Neural crest cell (in vitro differentiated cells): ENCODE measurements at places on chromosomes 13 and 19. TPM values are rescaled to one million over a fixed set of nuclear protein-coding genes. Genes with fewer than 3 reads are reported as not detected.

GRCh38 chr19:36436531-36436930, 18.1 kb upstream of the ZFP82 start:
- peaks cover 8% of the 10 kb centered on the region for H3K36me3 ChIP-seq
- H3K27me3 ChIP-seq: peaks cover 5% of the 10 kb centered on the region
- H3K4me1 ChIP-seq: no peaks in the 10 kb centered on the region
- H3K4me3 ChIP-seq: no peak overlapping the region
- H3K27ac ChIP-seq: no peak overlapping the region
- DNase-seq: no peak

DNA sequence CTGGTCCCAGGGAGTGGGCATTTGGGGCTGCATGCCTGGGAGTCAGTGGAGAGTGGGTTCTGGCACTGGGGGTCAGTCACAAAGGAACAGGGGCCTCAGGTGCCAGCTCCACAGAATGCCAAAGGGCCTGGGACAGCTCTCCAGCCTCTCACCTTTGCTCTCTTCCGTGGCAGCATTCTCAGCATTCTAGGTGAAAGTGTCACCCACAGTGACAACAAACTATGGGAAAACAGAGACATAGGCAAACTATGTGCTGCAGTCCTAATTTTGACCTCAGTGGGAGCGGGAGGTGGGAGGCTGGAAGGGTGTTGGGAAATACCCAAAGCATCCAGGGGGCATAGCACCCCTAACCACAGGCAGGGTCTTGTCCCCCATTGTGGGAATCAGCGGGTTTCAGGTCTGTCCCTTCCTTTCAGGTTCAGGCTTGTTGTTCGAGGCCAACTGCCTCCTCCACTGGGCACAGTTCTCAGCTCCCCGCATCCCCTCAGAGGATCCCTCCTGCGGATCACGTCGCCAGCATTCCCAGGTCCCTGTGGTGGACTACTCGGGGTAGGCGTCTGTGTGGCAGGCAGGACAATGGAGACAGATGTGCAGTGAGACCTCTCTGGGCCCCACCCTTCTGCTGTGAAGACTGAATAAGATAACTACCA, 52.4 kb downstream of the TSHZ3 start:
- DNase-seq: no peak
- H3K27ac ChIP-seq: no peak overlapping the region
- no peaks in the 10 kb centered on the region for H3K4me1 ChIP-seq
- H3K4me3 ChIP-seq: no peak overlapping the region
- H3K36me3 ChIP-seq: no peaks in the 10 kb centered on the region

DNA sequence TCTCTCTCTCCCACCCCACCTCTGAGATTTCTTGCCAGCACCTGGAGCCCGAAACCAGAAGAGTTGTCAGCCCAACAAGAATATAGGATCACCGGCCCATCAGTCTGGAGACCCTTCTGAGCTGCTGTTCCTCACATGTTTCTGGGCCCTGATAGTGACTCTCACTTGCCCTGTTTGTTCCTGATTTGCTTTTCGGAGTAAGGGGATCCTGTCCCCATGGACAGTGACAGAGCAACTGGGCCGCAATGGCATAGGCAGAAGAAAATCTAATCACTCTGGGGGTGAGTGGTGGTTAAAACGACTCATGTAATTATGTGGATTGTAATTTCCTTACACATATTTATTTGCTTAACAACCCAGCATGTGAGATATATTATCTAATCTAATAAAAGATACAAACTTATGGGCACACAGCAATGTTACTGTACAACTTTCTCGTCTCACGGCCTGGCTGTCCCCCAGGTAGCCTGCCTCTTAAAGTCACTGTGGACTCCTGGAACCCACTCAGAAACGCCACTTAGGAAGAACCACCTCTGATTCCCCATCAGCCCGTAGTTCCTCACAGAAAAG, 663 bp upstream of the SMAD9 start:
- no peaks in the 10 kb centered on the region for H3K36me3 ChIP-seq
- H3K4me1 ChIP-seq: peaks cover 16% of the 10 kb centered on the region
- DNase-seq: no peak
- peaks cover 60% of the 10 kb centered on the region for H3K27me3 ChIP-seq

DNA sequence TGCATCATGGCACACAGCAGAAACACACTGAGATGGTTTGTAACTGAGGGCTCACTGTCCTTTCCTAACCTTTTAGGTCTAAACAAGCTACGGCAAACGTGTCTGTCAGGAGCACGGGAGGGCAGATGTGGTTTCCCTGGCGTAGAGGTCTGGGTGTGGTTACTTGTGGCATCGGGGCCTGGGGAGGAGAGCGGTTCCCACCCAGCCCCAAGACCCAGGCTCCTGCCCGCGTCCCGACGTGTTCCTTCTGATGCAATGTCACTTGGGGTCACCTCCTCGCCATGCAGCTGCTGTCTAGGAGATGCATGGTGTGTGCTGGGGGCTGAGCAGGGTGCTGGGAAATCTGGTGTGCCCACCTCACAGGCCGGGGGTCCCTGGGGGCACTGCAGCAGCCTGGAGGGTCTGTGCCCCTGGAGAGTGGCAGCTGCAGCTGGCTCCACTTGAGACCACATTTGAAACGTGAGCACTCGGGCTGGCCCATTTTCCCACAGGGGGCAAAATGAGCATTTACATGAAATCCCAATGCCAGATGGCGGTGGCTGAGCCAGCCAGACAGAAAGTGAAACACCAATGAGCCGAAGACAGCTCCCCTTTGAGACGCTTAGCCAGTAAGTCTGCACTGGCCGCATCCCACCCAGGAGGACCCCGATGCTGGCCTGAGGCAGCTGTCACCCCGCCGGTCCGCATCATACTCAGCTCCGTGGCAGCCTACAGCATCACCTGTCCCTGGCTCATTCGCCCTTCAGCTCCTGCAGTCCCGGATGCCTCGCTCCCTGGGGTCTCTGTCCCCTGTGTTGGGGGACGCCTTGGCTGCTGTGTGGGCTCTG, 22.3 kb upstream of the MYDGF start:
- no peak overlapping the region for H3K27ac ChIP-seq
- no peak for DNase-seq
- no peaks in the 10 kb centered on the region for H3K27me3 ChIP-seq
- H3K4me1 ChIP-seq: no peaks in the 10 kb centered on the region

DNA sequence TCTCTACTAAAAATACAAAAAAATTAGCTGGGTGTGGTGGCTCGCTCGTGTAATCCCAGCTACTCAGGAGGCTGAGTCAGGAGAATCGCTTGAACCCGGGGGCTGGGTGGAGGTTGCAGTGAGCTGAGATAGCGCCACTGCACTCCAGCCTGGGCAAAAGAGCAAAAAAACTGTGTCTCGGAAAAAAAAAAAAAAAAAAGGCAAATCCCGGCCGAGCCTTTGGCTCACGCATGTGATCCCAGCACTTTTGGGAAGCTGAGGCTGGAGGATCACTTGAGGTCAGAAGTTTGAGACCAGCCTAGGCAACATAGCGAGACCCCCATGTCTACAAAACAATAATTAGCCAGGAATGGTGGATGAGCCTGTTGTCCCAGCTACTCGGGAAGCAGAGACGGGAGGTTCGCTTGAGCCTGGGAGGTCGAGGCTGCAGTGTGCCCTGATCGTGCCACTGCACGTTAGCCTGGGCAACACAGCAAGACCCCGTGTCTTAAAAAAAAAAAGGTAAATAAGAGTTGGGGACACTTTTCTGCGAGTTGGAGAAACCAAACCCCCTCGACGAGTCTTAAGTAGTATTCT, 574 bp upstream of the GPX4 start:
- peak overlapping the region; percentile 86 for H3K4me3 ChIP-seq
- peaks cover 19% of the 10 kb centered on the region for H3K4me1 ChIP-seq
- no peak for DNase-seq

- peaks cover 15% of the 10 kb centered on the region for H3K4me1 ChIP-seq
- no peak for DNase-seq
- H3K27me3 ChIP-seq: peaks cover 53% of the 10 kb centered on the region
- H3K36me3 ChIP-seq: no peaks in the 10 kb centered on the region
- peak overlapping the region; percentile 96 for H3K27ac ChIP-seq
Observed at GRCh38 chr13:102395174-102395573, 6.7 kb downstream of the FGF14 start.

DNA sequence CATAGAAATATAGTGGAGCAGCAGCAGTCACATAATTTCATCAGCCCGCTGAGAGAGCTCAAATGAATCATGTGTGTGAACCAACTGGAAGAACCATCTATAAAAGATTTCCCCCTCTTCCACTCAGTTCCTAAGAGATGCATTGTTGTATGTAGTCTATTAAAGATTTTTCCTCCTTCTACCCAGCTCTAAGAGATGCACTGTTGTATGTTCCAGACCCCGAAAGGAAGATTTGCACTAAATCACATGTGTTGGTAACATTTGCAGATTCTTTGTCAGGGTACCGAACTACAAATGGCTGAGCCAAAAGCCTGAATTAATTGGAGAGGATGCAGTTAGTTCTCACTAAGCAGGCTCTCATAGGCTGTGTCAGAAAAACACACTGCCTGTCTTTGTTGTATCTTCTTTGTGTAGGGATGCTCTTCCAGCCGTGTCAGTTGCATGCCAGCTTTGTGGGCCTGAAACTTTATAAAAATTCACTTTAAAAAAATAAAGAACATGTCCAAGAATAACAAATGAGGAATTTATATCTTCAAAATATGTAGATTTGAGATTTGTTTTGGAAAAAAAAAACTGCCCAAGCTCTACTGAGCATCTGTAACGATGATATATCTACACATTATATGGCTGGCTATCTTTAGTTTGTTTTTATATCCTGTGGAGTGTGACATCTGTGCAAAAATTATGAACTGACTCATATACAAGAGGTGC, 223.1 kb downstream of the MZT1 start:
- H3K27me3 ChIP-seq: peaks cover 2% of the 10 kb centered on the region
- no peaks in the 10 kb centered on the region for H3K36me3 ChIP-seq
- peaks cover 18% of the 10 kb centered on the region for H3K4me1 ChIP-seq

GRCh38 chr13:103395139-103395538, 328.9 kb upstream of the SLC10A2 start:
- H3K4me3 ChIP-seq: no peak overlapping the region
- no peaks in the 10 kb centered on the region for H3K27me3 ChIP-seq
- peaks cover 4% of the 10 kb centered on the region for H3K36me3 ChIP-seq
- no peak for DNase-seq
- peaks cover 13% of the 10 kb centered on the region for H3K4me1 ChIP-seq

- no peak overlapping the region for H3K27ac ChIP-seq
- DNase-seq: no peak
- H3K4me3 ChIP-seq: no peak overlapping the region
- H3K27me3 ChIP-seq: no peaks in the 10 kb centered on the region
- no peaks in the 10 kb centered on the region for H3K4me1 ChIP-seq
Observed at GRCh38 chr19:49981603-49982593, 20.9 kb upstream of the SIGLEC11 start.

DNA sequence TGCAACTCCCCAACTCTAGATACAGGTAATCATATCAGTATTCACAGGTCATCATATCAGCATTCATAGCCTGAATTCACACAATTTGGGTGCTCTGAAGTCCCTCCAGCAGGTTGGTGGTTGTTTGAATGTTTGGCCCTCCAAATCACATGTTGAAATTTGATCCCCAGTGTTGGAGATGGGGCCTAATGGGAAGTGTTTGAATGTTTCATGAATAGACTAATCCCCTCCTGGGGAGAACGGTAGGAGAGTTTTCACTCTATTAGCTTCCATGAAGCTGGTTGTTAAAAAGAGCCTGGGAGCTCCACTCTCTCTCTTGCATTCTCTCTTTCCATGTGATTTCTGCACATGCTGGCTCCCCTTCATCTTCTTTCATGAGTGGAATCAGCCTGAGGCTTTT, 288.6 kb upstream of the PCDH9 start:
- no peak overlapping the region for H3K4me3 ChIP-seq
- no peaks in the 10 kb centered on the region for H3K36me3 ChIP-seq
- H3K4me1 ChIP-seq: no peaks in the 10 kb centered on the region
- no peak for DNase-seq
- H3K27ac ChIP-seq: no peak overlapping the region

DNA sequence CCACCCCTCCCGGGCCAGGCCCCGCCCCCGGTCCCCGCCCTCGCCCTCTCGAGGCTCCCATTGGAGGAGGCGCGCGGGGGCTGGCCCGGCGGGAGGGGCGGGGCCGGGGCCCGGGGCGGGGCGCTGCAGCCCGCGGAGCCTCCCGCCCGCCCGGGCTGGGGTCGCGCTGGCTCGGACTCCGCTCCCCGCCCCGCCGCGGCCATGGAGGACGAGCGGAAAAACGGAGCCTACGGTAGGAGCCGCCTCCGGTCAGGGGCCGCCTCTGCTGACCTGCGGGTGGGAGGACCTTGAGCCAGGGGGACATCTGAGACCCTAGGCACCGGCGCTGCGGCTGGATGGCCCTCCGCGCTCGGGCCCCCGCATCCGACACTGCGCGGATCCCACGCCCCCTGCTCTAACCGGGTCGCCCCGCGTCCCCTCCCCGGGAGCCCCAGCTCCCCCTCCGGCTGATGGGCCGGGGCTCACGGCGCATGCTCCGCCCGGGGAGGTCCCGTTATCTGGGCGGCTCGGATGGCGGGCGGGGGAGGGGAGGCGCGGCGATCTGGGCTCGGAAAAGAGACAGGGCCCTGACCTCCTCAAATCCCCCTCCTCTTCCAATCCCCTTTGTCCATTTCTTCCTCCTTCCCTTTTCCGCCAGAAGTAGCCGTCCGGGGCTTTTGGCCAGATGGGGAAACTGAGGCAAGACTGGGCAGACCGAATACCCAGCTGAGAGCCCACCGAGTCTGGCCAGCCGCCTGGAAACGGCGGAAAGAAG, 15.4 kb upstream of the AP1M2 start:
- peak overlapping the region; percentile 92 for H3K4me3 ChIP-seq
- H3K36me3 ChIP-seq: no peaks in the 10 kb centered on the region
- peaks cover 18% of the 10 kb centered on the region for H3K4me1 ChIP-seq
- peak; percentile 75 for DNase-seq
- peaks cover 8% of the 10 kb centered on the region for H3K27me3 ChIP-seq

DNA sequence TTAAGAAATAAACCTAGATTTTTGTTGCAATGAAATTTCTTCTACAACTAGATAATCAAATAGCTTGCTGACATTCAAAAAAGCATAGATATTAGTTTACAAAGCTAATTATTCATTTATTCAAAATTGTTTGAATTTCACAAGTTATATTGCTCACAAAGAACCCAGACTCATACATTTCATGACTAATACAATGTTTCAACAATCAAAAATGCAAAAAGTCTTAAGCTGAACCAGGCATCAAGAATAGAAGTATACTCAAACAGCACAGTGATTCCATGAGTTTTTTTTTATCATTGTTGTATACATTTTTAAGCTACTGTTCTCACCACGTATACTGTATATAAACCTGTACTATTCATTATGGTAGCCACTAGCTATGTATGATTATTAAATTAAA, 51.0 kb downstream of the DIAPH3 start:
- no peak overlapping the region for H3K4me3 ChIP-seq
- H3K27me3 ChIP-seq: no peaks in the 10 kb centered on the region
- no peaks in the 10 kb centered on the region for H3K4me1 ChIP-seq

PTGIR gene
- not detected in 2 replicates for total RNA-seq

ZNF714 gene
- total RNA-seq: 58.9 and 59.2 TPM in 2 replicates

SERPINE3 gene
- total RNA-seq: not detected in 2 replicates

APOC4 gene
- not detected in 2 replicates for total RNA-seq

ZNF493 gene
- 22.3 and 22.4 TPM in 2 replicates for total RNA-seq

TNNI3 gene
- total RNA-seq: 5.4 and 6.5 TPM in 2 replicates

ANKRD24 gene
- total RNA-seq: 0.19 and 0.27 TPM in 2 replicates

KCNC3 gene
- total RNA-seq: 4.0 and 4.2 TPM in 2 replicates

KLC3 gene
- total RNA-seq: not detected in 2 replicates

FCER2 gene
- total RNA-seq: not detected in 2 replicates
